ENCODE measurements at places on chromosomes 16 and 17. TPM values are rescaled to one million over a fixed set of nuclear protein-coding genes. Genes with fewer than 3 reads are reported as not detected.

DNA sequence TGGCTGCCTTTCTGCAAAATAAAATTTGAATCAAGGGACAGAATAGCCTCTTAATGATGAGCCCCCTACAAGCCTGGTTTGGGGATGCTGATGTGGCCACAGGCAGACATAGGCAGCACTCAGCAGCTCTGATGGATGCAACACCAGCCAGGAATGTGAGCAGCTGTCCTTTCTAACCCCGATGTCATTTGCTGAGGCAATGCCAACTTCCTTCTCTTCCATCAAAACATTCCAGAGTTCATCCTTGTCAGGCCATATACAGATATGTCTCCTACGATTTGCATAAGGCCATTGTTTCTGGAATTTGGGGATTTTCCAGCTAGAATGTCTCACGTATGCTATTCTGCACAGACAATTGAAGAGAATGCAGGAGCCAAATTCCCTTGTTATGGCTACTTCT is 52.1 kb upstream of the MYOCD start:
- no peak for DNase-seq

DNA sequence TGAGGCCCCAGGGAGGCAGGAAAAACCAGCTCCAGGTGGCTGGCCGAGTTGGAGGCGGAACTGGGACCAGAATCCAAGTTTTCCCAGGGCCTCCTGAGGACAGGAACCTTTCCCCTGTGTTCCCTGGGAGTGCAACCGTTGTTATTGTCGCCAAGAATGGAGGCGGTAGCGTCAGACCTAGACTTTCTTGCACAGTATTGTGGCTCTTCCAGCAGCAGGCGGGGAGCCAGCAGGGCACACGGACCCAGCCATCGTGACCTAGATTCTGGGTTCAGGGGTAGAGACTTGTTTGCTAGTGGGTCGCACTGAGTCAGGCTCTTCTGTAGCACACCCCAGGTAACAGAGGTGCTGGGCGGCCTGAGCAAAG is 667 bp upstream of the KIF19 start:
- DNase-seq = no peak

YBX2 gene
- polyA plus RNA-seq = 1.4 TPM

- DNase-seq = no peak
These were observed 7.4 kb upstream of the B9D1 start for GRCh38 chr17:19369846-19370492.

DNA sequence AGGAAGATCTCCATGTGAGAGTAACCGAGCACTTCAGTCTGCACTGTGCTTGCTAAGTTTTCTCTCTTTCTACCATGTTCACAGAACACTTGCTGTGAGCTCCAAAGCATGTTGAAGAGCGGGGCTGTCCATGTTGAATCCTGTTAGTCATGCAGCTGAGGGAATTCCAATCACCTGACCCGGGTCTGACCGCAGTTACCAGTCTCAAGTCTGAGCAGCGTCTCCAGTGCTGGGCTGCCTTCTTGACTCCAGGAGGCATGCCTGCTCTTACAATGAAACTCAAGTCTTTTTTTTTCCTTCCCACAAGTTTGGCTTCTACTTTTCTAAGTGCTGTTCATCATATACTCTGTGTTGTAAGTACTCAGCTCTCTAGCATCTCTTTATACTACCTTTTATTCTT is 44.3 kb downstream of the HOXB1 start:
- DNase-seq = no peak

C16orf92 gene
- polyA plus RNA-seq = not detected

DNA sequence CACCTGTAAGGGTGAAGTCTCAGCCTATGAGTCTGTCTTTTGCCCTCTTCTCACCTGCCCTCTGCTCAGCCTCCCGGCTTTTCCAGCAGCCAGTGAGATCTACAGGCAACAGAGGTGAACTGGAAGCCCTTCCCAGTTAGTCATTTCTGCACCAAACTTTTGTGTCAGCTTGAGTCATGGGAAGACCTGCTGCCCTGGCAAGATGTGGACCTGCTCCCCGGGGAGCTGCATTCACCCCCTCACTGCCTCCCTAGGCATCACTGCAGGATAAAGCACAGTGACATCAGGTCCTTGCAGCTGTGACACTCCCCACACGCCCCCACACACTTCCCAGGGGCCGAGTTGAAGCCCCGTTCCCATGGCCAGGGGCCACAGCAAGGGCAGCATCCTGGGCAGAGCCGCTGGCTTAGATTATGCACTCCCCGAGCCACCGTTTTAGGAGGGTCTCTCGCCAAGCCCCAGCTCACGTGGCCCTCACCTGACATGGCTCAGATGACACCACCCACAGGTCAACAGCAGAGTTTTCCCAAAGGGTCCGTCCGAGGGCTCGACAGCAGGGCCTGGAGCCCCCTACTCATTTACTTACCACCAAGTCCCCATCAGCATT is 6.5 kb upstream of the ABR start:
- no peak for DNase-seq

DNA sequence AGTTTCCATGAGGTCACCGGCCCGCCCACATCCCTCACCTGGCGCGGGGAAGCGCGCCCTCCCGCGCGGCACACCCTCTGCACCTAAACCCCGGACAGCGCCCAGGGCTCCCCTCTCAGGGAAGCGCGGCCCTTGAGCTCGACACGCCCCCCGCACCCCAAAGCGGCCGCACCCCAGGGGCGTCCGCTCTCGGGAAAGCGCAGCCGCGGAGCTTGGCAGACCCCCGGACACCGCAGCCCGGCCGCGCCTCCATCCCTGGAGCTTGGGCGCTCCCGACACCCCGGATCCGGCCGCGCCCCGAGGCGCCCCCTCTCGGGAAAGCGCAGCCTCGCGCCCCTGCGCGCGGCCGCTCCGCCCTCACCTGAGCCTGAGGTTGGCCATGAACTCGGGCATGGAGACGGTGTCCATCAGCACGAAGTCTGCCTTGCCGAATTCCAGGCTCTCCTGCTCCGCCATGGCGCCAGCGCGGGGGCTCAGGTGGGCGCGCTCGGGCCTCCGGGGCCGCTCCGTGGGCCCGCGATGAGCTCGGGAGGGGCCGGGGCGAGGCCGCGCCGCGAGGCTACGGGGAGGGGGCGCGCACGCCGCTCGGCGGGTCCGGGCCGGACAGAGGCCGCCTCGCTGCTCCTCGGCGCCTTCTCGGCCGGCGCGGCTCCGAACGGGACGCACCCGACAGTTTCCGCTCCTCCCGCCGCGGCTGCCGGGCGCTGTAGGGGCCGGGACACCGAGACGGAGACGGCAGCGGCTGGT is at the start of gene MYO1D:
Gene MYO1D (minus strand): TSS at position 708 of the 747 bp plus-strand sequence. CDS start 252 bp downstream, at position 456.
- DNase-seq = peak; percentile 71

SKAP1 gene
- 1.3 TPM for polyA plus RNA-seq

All from right lung (tissue), 10 donors.